Activated CD4-positive, alpha-beta memory T cell treated with anti-CD3 and anti-CD28 coated beads for 36 hours (primary cell): ENCODE measurements at places on chromosomes 11 and 22. TPM values are rescaled to one million over a fixed set of nuclear protein-coding genes. Genes with fewer than 3 reads are reported as not detected.

The BACE1-AS gene
- 3.9 TPM for total RNA-seq

The SMC1B gene
- total RNA-seq, result 1.1 TPM

The OSBP2 gene
- 2.9 TPM for total RNA-seq

The GDPD4 gene
- not detected for total RNA-seq

The HPX gene
- total RNA-seq, result 0.56 TPM

The OR4A16 gene
- not detected for total RNA-seq

The PNPLA3 gene
- 0.50 TPM for total RNA-seq

The HTR3B gene
- total RNA-seq, result not detected

The DDT gene
- total RNA-seq, result 105 TPM

The KRTAP5-1 gene
- not detected for total RNA-seq

The C11orf21 gene
- 8.8 TPM for total RNA-seq

The ELMOD1 gene
- total RNA-seq, result 0.12 TPM

The MUS81 gene
- total RNA-seq, result 71.7 TPM

The NXPE1 gene
- not detected for total RNA-seq

The SNX32 gene
- total RNA-seq, result 2.0 TPM

The NUCB2 gene
- total RNA-seq, result 38.2 TPM

The WNT7B gene
- total RNA-seq, result not detected

The SMTNL1 gene
- not detected for total RNA-seq

The DRICH1 gene
- 0.62 TPM for total RNA-seq

The CAT gene
- 29.6 TPM for total RNA-seq

The EPS8L2 gene
- 12.4 TPM for total RNA-seq

The JAML gene
- 163 TPM for total RNA-seq

The GRM5 gene
- total RNA-seq, result 0.02 TPM

The CARD18 gene
- total RNA-seq, result not detected

The OR51B2 gene
- total RNA-seq, result not detected

The SLC22A25 gene
- not detected for total RNA-seq

The PITPNB gene
- 95.7 TPM for total RNA-seq

The KDM4E gene
- not detected for total RNA-seq

The CNIH2 gene
- 0.39 TPM for total RNA-seq

The NTM gene
- total RNA-seq, result not detected

The LDHAL6A gene
- total RNA-seq, result 0.19 TPM

The CSNK2A3 gene
- total RNA-seq, result 2.2 TPM

The PRR5 gene
- 11.8 TPM for total RNA-seq

The OR51B5 gene
- not detected for total RNA-seq

The ADAMTS8 gene
- total RNA-seq, result not detected

The OMP gene
- not detected for total RNA-seq

The GPR83 gene
- not detected for total RNA-seq
